ENCODE measurements at places on chromosomes 2 and 18.

DNA sequence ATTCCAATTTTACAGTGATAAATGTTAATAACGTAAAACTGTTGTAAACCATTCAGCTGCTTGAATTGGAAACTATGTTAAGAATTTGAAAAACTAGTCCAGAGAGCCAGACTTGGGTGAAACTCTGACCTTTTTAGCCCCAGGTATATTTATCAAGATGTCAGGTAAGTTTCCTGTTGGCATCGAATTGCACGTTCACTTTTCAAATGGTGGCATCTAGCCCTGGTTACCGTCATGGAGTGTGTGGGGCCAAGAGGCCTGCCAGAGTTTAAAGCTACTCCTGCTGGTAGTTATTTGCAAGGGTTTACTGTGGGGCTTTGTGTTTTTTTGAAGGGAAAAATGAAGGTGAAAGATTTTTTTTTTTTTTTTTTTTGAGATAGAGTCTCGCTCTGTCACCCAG, 109.9 kb downstream of the WDSUB1 start:
- no peak for DNase-seq

- DNase-seq = no peak
Observed at GRCh38 chr2:68253219-68254068, 1.1 kb upstream of the PPP3R1 start.

- peak; percentile 93 for DNase-seq
Observed at GRCh38 chr18:51009072-51009471, 20.9 kb upstream of the SMAD4 start.

DNA sequence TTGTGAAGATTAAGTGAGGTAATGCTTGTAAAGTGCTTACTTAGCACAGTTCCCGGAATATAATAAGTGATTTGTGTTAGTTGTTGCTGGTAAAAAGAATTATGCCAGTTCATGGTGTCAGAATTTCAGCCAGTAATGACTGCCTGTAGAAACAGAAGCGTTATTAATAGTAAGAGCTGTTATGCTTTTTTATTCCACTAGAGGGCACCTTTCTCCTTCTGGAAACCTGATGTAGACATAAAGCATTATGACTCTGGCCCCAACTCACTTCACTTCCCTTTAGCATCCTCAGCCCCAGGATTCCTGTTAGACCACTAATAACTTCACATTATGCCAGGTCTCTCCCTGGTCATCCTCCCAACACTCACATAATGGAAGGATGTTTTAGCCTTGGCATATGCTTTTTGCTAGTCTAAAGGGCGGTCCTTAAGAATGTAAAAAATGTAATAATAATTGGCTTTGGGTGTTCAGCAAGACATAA, 34.9 kb downstream of the C18orf54 start:
- DNase-seq = peak; percentile 8

DNA sequence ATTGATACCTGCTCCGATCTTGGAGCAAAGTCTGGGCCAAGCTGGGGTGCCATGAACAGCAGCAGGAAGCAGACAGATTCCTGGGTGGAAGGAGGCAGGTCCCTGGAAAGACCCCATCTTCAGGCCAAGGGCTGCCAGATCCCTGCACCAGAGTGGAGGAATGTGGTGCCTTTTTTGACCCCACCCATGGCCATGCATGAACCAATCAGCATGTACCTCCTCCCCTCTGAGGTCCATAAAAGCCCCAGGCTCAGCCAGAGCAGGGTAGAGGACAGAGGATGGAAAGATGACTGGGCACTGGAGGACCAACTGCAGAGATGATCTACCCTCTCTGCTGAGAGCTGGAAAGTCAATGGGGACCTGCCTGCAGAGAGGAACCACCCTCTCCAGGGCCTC, 34.4 kb upstream of the ID2 start:
- no peak for DNase-seq

DNA sequence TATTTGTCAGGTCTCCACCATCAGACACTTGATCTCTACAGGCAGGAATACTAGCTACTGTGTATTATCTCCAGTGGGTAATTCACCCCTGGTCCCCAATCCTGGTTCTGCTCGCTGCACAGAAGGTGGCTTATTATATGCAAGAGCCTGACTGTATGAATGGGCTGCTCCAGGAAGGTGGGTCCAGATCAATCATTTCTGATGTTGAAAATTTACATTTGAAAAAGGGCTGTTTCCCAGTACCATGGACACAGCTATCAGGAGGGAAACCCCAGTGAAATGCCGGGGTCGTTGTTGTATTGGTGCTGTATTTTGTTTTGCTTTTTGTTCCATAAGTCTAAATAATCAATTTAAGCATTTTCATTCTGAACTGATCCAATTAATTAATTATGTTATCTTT, 367.6 kb downstream of the RND3 start:
- DNase-seq = no peak

- no peak for DNase-seq
Observed at GRCh38 chr2:102983786-102984185, 222.0 kb downstream of the TMEM182 start.

DNA sequence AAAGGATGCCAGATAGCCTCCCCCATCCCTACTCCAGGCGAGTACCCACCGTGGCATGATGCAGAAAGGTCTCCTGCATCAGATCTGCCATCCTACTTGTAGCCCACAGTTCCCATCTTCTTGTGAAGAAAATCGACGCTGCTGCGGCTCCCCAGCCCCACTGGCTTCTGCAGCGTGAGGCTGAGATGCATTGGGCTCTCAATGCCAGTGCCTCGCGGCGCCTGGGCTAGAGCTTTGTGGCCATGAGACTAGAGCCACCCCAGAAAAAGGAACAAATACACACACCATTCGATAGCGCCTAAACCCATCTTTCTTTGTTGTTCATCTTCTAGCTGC, 2.8 kb downstream of the NOL4 start:
- DNase-seq = peak; percentile 13

DNA sequence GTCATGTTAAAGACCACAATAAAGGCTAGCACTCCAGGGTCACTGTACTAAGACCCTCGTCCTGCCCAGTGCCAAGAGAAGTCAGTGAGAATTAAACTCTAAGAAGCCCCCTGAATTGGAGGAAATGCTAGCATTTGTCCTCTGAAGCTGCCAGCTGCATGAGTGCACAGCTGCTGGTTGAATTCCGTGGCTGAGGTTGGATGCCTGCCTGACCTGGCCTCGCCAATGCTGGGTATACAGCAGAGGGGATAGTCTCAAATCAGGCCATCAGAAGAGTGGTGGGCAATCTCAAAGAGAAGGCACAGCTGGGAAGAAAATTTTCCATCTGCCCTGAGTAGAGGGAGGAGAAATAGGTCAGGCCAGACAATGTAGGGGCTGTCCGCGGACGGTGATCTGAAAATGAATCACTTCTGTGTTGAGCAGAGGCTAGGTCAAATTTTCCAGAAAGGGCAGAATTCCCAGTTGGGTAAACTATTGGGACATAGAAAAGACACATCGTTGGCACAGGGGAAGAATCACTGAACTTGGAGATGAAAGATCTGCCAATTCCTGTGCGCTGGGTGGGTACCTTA, 110.5 kb upstream of the AGAP1 start:
- DNase-seq = no peak

- no peak for DNase-seq
Observed at GRCh38 chr18:27225947-27226481, 40.9 kb upstream of the CHST9 start.

DNA sequence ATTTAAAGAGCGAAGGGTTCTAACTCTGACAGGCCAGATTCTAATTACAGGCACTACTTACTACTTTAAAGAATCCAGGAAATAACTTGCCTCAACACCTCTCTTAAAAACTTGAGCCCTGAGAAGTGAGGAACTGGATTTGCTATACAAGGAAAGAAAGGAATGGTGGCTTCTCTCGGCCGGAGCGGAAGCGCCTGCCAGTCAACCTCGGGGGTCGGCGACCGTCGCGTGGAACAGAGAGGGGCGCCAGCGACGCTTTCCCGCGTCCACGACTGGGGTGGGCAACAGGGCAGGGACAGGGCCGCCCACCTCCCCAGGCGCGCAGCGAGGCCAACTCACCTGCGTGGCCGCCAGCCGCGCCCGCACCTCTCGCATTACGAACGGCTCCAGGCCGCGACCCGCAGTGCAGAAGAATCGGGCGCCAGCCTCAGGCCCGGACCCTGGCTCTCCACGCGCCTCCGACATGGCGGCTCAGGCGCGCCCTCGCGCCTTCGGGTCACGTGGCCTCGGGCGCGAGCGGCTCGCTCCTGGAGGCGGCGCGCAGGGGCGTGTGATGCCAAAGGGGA, at the start of gene THUMPD2:
THUMPD2 (minus strand) TSS at position 484 of the 566 bp plus-strand sequence; CDS start at position 465, 19 bp downstream.
- peak; percentile 66 for DNase-seq

DNA sequence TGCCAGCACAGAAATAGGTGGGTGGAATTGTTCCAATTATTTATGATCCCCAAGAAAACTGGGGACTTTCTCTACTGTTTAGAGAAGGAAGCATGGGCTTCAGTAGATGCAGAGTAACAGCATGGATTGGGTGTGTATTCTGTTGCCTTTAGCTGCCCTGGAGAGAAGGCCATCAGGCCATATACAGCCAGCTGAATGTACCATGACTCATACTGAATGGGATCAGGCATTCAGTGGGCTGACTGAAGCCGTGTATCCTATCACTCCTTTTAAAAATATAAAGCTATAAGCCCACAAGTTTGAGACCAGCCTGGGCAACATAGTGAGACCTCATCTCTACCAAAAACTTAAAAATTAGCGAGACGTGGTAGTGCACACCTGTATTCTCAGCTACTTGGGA, 16.7 kb upstream of the PLEKHM3 start:
- no peak for DNase-seq

GRCh38 chr18:79921984-79922965, 29.2 kb downstream of the SLC66A2 start:
- DNase-seq = no peak

DNA sequence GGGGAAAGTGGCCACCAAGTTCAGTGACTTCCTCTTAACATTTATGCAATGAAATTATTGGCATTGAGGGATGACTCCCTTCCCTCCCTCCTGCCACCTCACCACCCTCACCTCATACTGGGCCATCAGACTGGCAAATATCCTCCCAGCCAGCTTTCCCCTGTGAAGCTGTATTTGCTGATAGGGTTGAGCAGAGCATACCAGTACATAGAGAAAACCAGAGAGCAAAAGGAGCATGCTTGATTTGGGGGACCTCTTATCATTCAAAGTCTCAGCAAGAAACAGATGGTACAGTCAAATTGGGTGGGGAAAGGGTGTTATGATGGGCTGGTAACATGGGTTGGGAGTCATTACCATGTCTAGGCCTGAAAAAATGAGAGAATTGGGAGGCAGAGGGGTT, 19.1 kb upstream of the B3GNT2 start:
- no peak for DNase-seq

DNA sequence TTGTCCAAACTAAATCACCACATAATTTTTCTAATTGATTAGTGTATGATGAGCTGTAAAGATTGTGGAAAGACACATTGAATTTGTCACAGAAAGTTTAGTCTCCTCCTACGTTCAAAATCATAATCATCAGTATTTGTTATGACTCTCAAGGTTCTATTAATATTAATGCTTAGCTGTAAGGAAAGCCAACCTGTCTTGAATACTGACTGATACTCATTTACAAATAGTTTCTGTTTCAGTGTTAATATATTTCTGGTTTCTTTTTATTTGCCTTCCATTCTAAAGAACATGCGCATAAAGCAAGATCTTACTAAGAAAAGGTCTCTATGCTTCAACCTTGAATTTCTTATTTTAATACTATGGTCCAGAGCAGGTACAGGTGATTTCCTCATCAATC, 55.1 kb downstream of the CPS1 start:
- no peak for DNase-seq

GRCh38 chr2:219995991-219996765, 368.7 kb downstream of the SLC4A3 start:
- no peak for DNase-seq

GRCh38 chr2:70460333-70460732, 93.3 kb downstream of the TGFA start:
- DNase-seq = no peak

GRCh38 chr2:44578471-44579093, 216.8 kb downstream of the CAMKMT start:
- no peak for DNase-seq
